Right atrium auricular region (tissue), 2 donors: ENCODE measurements at places on chromosomes 5 and 9.

GRCh38 chr9:27712806-27713205, 139.5 kb upstream of the C9orf72 start:
- no peak for DNase-seq

DNA sequence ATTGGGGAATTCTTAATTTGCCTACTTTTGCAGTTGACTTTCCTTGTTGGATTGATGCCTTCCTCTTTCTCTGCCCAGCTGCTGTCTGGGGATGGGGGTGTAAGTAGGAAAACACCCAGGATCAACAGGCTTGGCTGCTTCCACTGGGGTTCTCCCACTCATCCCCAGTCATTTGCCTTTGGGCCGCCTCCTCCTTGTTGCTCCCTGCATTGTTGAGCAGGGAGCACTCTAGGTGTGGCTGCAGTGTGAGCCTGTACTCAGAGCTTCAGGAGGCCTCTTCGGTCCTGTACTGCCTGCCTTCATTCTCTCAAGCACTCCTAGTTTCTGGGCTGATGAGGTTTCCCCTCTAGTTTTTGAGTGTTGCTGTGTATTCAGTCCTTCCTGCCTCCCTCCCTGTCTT, 12.1 kb downstream of the RHOBTB3 start:
- no peak for DNase-seq

- no peak for DNase-seq
Observed at GRCh38 chr5:14771972-14772371, 99.6 kb downstream of the ANKH start.

GRCh38 chr5:89241186-89241585, 358.2 kb upstream of the MEF2C start:
- DNase-seq: no peak

GRCh38 chr9:13862654-13863053, 451.3 kb downstream of the NFIB start:
- no peak for DNase-seq

- DNase-seq: no peak
Observed at GRCh38 chr5:31196309-31196708, 2.8 kb downstream of the CDH6 start.

DNA sequence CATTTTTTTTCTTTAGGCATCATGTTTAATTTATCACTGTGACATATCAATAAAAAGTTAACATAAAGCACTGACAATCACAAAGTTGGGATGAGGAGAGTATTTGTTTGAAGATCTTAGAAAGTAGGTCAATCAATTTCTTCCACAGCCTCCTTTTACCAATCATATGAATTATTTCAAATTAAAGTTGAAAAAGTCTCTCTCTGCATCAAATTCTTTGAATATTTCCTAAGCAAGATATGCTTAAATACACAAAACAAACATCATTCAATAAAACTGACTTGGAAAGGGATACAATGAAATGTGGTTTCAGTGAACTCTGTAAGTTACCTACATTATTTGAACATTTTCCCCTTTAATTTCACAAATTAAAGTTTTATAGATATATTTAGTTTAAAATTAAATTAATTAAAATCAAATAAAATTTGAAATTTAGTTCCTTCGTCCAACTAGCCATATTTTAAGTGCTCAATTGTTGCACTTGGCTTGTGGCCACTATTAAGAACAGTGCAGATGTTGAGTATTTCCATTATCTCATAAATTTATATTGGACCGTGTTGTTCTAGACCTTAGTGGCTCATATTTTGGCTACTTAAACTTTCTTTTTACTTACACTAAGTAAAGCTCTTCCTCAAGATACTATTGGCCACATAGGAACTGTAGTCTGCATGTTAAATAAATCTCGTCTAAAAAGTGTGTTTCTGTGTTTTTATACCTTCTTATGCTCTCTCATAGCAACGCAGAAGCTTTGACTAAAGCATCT, 949.7 kb upstream of the NUDT12 start:
- DNase-seq: no peak

GRCh38 chr9:99345942-99346341, 123.9 kb downstream of the SEC61B start:
- no peak for DNase-seq

DNA sequence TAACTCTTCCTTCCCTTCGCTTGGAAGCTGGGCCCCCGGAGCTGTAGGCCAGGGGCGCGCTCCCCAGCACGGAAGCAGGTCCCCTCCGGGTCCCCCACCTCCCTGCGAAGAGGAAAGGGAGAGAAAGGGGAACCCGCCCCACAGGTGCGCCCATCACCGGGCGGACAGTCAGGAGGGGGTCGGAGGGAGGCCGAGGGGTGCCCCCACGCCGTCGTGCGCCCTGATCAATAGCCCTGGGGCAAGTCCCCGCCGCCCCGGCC, 793 bp downstream of the AGPAT2 start:
- no peak for DNase-seq

- no peak for DNase-seq
Observed at GRCh38 chr9:125190361-125190801, 778 bp upstream of the PPP6C start.

DNA sequence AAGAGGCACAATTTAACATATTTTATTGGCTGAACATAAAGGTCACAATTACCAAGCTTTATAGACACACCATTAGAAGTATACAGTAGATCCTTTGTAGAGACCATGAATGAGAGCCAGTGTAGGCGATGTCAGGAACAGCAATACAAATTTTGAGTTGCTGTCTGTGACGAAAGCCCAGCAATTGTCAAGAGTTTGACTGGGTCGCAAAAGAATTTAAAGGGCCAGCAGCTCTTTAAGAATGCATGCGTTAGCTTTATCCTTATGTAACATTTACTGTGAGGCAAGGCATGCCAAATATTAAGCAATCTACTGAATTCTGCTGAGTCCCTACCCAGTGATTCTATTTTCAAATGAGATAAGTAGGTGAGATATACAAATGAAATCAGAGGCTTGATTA, 236.9 kb downstream of the ARRDC3 start:
- DNase-seq: no peak

DNA sequence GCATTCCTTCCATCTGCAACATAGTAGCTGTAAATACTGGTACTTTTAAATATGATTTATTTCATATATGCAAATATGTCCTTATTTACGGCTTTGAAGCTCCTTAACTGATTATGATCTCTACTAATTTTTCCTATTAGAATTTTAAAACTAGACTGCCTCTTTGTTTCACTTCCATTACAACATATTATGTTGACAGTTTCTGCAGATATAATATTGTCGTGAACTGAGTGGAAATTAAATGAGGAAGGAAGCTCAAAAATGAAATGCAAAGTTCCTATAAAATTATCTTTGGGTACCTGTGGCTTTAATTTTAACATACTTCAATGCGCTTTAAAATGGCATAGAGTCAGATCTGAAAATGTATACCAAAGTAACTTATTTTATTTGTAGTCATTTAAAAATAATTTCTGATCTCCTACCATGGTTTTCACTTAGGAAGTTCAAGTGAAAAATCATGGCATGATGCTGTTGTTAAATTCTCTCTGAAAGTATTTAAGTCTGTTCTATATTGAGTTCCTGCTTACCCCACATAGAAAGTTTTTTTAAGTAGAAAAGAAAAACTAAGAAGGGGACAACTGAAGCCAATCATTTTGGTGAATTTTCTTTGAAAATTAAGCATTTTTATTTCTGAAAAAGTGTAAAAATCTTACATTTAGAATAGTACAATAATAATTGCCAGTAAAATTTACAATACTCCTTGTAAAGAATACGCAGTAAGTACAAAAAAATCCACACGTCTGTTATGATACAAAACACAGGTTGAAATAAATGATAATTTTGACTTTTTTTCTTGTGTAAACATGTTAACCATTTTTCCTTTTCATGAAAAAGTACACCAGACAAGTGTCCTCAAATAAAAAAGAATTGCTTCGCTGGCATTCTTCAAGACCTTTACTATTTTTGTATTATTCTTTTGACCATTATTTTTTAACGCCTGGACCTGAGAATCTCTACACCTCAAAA, 2.6 kb downstream of the FOXD1 start:
- DNase-seq: no peak

DNA sequence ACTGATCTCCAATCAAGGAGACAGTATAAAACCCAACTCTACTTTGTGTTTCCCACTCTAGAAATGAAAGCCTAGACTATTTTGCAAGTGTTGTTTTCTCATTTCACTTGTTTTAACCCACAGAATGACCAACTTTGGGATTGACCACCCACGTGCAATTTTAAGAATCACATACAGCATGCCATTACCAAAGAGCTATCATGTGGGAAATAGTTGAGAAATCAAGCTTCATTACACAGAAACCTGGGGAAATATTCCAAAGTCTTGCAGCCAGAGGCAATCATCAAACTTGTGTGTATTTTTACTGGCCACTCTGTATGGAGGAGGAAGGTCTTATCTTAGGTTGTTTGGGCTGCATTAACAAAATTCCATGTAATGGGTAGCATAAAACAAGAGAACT, 451.4 kb upstream of the DAB2 start:
- no peak for DNase-seq

GRCh38 chr9:4638968-4639367, 23.1 kb upstream of the PLPP6 start:
- no peak for DNase-seq

DNA sequence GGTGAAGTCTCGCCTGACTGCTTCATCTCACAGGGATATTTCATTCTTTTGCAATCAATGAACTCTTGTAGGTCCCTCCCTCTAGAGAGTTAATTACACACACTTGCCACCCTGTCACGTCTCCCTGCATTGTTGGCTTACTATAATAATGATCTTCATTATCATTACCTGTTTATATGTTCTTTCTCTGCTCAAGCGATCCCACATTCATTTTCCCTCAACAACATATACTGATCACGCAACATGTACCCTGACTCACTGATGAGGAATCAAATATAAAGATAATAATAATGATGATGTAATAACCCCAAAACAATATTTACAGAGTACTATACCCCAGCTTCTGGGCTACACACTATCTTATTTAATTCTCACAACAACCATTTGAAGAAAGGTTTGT, 88.5 kb downstream of the FEM1C start:
- DNase-seq: no peak

- no peak for DNase-seq
Observed at GRCh38 chr5:55667938-55668337, 44.2 kb downstream of the SLC38A9 start.

GRCh38 chr9:16622541-16622940, 247.9 kb downstream of the BNC2 start:
- no peak for DNase-seq

GRCh38 chr5:133291524-133291923, 239.7 kb downstream of the HSPA4 start:
- no peak for DNase-seq

- DNase-seq: no peak
Observed at GRCh38 chr5:31335456-31335855, 142.0 kb downstream of the CDH6 start.

DNA sequence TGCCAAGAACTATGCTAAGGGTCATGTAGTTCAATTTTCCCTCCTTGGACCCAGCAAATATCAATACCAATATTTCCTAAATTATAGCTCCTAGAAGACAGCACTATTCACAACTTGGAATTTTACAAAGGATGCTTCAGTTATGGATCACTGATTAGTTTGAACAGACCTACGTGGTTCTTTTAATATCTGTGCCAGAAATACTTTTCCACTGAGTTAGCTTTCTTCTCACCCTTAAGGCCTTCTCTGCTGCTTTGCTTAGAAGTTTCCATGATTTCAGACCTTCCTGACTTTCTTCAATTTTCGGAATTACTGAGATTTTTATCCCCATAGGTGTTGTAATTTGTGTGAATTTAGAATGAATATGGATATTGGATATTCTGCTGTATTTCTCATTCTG, 380.4 kb downstream of the PSAT1 start:
- DNase-seq: no peak

DNA sequence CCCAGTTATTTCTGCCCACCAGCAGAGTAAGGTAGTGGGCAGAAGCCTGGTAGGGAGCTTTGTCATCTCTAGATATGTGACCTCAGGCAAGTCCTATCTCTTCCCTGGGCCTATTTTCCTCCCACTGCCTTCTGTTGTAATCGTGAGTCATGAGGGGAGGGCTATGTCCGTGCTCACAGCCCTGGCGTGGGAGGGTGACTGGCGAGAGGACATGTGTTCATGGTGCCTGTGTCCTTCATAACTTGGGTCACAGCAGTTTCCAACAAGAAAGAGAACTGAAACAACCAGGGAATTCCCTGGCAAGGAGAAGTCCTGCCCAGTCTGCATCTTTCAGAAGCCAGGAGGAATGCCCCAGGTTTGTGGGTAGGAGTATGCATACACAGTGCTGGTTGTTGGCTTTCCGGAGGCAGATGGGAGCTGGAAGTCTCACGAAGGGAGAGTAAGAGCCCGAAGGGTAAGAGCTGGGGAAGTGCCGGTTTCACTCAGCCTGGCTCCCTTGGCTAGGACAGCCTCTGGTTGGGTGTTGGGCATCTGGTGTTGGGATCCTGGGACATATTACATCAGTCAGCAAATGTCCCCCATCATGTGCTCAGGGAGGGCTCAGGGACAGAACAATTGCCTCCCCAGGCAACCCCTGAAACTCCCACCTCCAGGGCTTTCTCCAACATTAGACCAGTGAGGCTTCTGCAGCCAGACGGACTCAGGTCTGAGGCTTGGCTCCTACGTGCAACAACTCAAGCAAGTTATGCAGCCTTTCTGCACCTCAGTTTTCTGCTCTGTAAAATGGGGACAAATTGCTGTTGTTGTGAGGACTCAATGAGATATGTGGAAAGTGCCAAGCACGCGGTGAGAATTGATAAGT, 4.3 kb upstream of the TIFAB start:
- peak; percentile 73 for DNase-seq

- DNase-seq: no peak
Observed at GRCh38 chr5:158943057-158943456, 156.7 kb downstream of the EBF1 start.

GRCh38 chr5:60649288-60649917, 50.6 kb downstream of the DEPDC1B start:
- no peak for DNase-seq

DNA sequence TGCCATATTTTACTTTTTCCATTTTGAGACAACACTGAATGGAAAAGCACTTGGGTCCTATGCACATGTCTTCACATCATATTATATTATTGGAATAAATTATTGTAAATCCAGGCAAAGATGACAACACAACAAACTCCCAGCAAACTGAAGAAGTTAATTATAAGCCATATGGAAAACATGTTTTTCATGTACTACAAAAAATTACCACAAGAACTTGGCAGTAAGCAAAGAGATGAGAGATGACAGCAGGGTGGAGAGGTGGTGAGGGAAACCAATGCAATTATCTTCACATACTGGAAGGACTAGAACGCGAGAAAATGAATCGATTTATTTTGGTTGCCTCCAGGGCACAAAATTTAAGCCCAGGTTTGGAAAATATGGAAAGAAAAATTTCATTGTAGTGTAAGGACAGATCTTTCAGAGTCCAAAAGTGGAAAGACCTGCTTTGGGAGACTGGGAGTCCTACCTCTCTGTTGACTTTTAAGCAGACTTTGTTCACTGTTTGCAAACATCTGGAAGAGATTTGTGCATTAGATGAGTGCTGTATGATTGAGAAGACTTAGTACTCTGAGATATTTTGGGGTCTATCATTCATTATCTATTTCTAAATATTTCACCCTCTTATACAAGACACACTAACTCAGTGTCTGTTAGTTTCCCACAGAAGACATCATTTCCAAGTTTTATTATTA, 138.0 kb downstream of the TMEM232 start:
- no peak for DNase-seq

- DNase-seq: no peak
Observed at GRCh38 chr9:110115341-110115820, 92.6 kb downstream of the C9orf152 start.

GRCh38 chr9:122217640-122218039, 11.1 kb downstream of the LHX6 start:
- no peak for DNase-seq
